ENCODE measurements at places on chromosomes 11 and 22.

- DNase-seq: no peak
Observed at GRCh38 chr11:66277471-66278362, at the start of gene CNIH2. CNIH2 (plus strand) TSS chr11:66278175; CDS start chr11:66278457, 282 bp downstream.

GRCh38 chr22:46726066-46726985 lies 11.7 kb downstream of the CERK start:
- DNase-seq: no peak

GRCh38 chr11:74719011-74719410 lies 12.2 kb downstream of the CHRDL2 start:
- no peak for DNase-seq

- no peak for DNase-seq
Observed at GRCh38 chr11:112834277-112834755, 126.9 kb upstream of the NCAM1 start.

DNA sequence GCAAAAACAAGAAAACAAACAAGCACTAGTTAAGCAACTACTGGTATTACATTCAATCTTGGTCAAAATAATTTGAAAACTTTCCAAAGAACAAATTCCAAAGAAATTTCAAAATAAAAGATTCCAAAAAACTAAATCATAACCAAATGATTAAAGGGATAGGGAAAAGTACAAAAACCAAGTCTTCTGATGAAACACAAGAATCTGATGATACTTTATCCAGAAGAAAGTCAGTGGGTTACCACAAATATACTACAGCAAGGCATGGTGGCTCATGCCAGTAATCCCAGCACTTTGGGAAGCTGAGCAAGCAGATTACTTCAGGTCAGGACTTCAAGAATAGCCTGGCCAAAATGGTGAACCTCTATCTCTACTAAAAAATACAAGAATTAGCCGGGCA lies 59.1 kb downstream of the NUP98 start:
- no peak for DNase-seq

GRCh38 chr11:20610825-20611224 lies 11.4 kb downstream of the SLC6A5 start:
- no peak for DNase-seq

- no peak for DNase-seq
Observed at GRCh38 chr11:43376594-43376993, 17.9 kb downstream of the TTC17 start.

GRCh38 chr11:13666708-13667107 lies 1.8 kb upstream of the FAR1 start:
- no peak for DNase-seq

DNA sequence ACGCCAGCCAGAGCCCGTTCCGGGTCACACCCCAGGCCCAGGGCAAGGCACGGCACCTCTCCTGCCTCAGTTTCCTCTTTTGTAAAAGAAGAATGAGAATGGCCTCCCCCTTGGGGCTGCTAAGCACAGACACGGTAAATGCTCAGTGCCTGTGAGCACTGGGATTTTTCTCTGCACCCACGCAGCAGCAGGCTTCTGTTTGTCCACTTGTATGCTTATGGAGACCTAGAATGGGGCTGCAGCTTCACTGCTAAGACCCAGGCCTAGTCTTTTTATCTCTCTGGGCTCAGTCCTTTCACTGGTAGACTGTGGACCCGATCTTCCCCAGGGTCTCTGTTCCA lies 1327.9 kb downstream of the TBC1D22A start:
- DNase-seq: no peak

- DNase-seq: no peak
Observed at GRCh38 chr11:78254268-78254667, 65.5 kb downstream of the USP35 start.

GRCh38 chr11:98616098-98616655 lies 404.6 kb upstream of the CNTN5 start:
- no peak for DNase-seq
